ENCODE measurements at places on chromosomes 3 and 15. TPM values are rescaled to one million over a fixed set of nuclear protein-coding genes. Genes with fewer than 3 reads are reported as not detected.

DNA sequence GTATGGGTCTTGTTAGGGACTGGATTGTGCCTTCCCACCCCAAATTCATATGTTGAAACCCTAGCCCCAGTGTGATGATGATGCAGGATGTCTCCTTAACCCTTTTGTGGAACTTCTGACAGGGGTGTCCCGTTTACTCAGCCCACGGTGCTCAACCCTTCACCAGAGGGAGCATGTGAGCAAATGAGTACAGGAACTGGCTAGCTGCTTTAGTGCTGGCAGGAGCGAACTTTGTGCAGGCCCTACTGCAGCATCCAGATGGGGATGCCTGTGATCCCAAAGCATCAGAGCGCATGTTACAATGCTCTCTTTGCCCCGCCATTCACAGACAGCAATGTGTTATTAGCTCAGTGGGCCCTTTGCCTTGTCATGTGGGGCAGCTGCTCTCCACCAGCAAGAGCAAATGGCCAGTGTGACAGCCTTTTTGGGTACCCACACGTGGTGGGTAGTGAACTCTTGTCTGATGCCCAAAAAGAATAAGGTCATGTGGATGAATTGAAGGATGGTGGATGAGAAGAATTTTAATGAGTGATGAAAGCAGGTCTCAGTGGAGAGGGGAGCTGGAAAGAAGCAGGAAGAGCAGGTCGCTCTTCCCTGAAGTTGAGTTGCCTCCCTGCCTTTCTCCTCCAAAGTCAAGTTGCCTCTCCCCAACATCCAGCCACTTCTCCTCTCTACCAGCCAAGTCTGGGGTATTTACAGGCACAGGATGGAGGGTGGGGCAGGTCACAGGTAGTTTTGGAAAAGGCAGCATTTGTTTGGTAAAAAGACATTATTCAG, 63.3 kb upstream of the STRIT1 start:
- no peak for DNase-seq

GRCh38 chr3:140148824-140149390, 213.9 kb downstream of the CLSTN2 start:
- no peak for DNase-seq

DNA sequence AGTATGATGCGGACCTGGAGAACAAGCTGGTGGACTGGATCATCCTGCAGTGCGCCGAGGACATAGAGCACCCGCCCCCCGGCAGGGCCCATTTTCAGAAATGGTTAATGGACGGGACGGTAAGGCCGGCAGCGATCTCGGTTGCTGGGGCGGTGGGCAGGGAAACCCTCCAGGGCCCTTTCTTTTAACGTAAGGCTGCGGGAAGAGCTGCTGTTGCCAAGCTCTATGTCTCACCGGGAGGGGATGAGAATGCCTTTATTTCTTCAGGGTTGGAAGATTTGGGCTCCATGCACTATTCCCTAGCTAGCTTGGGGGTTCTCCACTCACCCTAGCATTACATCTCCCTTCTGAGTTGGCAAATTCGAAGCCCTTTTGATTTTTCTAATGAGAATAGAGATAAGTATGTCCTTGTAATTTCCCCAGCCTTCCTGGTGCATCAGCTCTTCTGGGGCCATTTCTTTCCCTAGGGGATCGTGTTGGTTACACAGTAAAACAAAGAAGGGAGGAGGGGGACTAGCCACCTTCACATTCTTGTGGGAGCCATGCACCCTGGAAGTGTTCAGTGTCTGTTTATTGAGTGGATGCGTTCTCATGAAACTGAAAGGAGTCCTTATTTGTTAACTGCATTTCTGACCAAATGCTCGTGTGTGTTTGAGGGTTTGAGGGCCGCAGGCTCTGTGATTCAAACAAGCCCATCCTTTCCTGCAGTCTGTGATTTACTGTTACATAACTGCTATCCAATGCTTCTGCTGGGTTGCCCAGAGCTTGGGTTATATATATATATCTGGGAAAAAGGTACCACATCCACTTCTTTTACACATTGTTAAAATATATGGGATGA, 982 bp downstream of the TAGLN3 start:
- no peak for DNase-seq

DNA sequence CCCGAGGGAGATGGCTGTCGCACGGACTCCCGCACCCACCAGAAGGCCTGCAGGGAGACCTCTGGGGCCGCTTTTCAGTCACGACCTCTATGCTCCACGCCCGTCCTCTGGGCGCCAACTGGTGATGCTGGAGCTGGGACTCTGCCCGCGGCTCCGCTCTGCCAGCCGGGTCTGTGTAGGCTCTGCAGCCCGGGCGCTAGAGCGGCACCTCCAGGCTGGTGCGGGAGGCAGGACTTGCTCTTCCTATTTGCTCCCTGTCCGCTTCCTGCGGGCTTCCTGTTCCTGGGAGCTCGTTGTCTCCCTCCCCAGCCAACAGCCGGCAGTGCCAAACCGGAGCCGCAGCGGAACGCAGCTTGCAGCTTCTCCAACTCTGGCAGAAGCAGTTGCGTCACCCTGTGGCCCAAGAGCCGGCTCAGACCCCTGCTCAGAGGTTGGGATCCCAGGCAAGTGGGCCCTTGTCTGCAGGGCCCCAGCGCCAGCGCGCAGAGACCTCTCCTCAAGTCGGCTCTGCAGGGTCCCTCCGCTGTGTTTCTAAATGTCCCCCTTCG, 285.9 kb downstream of the XXYLT1 start:
- peak; percentile 30 for DNase-seq

- DNase-seq, result no peak
These were observed 240.0 kb downstream of the MBNL1 start for GRCh38 chr3:152508705-152509104.

The CCR3 gene
- total RNA-seq, result not detected

The LIPH gene
- 0.31 TPM for total RNA-seq

All from HFFc6 (cell line).